ENCODE measurements at places on chromosomes 7 and 10.

DNA sequence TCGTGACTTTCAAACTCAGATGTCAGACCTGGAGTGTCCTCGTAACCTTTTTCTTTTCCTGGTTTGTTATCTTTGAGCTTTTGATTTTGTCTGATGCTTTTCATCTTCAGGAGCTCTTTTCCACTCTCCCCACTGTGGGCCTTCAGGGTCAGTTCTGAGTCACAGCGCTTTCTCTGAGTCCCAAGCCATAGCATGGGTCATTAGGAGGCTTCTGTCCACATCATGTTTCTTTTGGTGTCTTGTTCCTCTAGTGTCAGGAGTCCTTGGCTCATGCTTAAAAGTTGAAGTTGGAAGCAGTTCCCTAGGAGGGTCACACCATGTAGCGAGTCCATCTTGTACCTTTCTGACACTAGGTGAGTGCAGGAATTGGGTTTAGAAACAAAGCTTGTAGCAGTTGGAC, 40.3 kb downstream of the DAGLB start:
- no peak for DNase-seq

- DNase-seq, result no peak
Observed at GRCh38 chr10:54133203-54133602, 667.8 kb downstream of the PCDH15 start.

DNA sequence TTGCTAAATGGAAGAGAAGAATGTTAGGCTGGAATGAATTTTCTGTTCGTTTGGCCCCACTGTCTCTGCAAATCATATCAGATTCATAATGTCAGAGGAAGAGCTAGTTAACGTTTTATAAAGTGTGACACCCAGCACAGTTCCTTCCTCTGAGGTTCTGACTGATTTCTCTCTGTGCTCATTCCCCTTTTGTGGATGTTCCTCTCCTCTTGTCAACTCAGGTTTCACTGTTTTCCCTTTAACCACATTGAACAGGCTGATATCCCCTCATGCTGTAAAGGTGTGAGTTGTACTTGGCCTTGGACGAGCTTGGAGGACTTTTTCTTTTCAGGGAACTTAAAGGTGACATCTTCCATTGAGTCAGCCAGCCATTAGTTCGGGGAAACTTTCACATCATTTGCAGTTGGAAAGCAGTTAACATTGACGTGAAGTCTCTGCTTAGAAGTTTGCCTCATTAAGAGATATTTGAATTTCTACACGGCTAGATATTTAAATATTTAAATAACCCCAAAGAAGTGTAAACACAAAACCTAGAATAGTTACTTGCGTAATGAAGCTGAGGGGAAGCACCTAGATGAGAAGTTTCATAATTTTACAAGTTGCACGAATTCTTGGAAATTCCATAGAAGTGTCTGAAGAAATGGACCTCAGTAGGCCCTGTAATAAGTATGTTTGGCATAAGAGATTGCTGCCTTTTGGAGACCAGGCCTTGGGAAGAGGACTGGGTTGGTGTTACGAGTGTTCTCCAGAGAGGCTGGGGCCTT, 101.5 kb upstream of the EGR2 start:
- no peak for DNase-seq

- DNase-seq, result no peak
Observed at GRCh38 chr7:931871-932650, 22.4 kb downstream of the ADAP1 start.

DNA sequence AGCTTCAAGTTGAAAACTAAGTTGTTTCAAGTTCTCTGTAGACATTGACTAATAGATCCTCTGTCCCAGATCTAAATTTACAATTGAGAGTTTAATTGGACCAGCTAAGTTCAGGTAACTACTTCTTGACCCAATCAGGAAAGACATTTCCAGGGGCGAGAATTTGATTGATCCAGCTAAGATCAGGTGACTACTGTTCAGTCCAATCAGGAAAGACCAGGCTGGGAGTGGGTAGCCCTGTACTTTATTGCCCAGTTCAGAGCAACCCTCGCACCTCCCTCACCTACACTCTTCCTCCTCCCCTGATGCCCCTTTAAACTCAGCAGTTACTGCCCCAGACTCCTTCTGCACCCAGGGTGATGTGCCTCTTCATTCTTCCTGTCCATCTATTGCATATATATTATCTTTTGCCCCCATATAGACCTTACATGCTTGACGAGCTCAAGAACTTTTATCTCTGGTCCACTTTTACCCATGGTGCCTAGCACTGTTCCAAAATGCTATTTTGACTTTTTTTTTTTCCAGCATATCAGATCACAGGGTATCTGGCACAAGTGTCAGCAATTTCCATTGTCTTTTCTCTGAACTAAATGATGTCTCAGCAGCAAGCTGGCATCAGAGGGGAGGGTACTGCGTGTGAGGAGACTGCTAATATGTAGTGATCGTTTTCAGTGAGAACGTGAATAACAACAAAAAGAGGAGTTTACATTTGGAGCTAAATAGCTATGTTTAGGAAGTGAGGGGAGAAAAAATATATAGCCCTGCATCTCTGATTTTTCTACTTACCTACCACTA, 169.4 kb downstream of the KIAA1217 start:
- no peak for DNase-seq

GRCh38 chr10:96858706-96859050, 26.6 kb downstream of the LCOR start:
- no peak for DNase-seq
